ENCODE measurements at places on chromosomes 11 and 22.

DNA sequence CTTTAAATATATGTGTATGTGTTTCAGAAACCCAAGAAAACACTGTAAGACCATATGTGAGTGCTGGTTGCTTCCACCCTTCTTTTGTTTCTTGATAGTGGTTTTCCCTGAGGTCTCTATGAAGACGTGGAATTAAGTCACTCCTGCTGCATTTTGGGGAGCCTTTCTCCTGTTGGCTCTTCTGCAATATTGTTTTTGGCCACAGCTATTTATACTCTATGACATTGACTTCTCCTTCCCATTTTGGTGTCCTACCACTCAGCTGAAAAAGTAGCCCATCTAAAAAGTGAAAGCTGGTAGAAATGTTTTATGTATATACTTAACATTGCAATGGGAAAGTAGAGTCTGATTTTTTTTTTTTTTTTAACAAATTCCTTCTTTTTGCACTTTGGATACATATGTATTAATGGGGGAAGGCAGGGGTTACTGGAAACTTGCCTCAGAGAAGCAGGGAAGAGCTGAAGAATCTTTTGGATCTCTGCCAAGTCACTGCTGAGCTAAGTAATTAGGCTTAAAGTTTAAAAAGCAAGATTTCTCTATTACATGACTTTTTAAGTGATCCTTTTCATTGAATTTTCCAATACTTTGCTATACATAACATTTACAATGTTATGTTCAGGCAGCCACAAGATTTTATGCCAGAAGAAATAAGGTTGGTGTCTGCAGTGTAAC, 1.8 kb downstream of the TTC17 start:
- no peak for DNase-seq

DNA sequence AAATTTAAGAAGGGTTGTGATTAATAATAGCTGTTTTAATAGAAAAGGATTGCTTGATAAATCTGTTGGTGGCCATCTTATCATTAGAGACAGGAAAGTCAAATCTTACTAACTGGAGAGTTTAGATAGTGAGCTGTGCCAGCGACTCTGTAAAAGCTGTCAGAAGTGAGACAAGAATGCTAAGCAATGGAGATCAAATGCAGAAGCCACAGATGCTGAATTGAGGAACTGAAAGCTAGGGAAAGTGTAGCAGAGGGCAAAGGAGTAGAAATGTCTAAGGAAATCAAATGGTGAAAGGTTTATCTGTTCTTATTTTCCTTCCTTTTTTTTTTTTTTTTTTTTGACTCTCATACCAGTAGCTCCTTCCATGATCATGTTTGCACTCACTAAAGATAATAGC, 13.7 kb downstream of the MS4A13 start:
- no peak for DNase-seq

DNA sequence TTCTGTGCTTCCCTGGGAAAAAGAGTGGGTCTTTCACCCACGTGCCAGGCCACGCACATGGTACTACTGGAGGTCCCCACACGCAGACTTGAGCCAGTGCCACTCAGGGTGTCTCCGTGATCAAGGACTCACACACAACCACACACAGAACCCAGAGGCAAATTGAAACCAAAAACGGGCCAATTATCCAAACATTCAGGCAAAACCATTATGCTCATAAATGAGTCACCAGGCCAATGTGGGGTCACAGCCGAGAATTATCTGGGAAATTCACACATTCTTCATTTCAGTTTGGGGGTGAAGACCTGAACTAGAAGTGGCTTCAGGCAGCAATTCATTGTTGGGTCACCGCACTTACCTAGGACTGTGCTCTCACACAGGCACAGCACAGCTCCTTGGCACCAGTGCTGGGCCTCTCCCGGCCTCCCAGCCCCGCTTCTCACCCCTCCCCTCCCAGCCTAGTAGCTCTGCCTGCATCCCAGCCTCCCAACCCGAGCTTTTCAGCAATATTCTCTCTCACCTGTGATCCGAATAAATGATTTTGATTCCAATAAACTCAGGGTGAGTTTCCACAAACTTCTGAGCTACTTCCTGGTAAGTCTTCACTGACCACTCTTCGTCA, 28.0 kb downstream of the ADA2 start:
- DNase-seq, result no peak

GRCh38 chr11:77879218-77879617, 58.3 kb downstream of the AAMDC start:
- no peak for DNase-seq

DNA sequence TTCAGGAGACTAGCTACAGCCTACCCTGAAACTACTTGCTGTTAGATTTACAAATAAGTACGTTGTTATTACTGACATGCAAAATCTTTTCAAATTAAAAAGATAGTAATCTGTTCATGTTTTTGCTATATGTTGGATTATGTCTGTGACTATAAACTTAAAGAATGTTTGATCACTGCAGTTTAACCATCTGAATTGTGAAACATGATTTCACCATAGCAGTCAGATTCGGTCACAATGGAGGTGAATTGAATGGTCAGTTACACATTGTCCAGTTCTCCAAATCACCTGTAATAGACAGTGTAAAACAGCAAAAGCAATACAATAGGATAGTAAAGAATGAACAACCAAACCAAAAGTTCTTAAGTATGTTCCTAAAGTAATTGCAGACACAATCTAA, 43.3 kb downstream of the CCDC83 start:
- DNase-seq, result no peak

- DNase-seq, result no peak
These were observed 155.3 kb downstream of the TBC1D22A start for GRCh38 chr22:46917771-46918101.

GRCh38 chr11:108512708-108513107, 14.5 kb upstream of the POGLUT3 start:
- DNase-seq, result no peak

DNA sequence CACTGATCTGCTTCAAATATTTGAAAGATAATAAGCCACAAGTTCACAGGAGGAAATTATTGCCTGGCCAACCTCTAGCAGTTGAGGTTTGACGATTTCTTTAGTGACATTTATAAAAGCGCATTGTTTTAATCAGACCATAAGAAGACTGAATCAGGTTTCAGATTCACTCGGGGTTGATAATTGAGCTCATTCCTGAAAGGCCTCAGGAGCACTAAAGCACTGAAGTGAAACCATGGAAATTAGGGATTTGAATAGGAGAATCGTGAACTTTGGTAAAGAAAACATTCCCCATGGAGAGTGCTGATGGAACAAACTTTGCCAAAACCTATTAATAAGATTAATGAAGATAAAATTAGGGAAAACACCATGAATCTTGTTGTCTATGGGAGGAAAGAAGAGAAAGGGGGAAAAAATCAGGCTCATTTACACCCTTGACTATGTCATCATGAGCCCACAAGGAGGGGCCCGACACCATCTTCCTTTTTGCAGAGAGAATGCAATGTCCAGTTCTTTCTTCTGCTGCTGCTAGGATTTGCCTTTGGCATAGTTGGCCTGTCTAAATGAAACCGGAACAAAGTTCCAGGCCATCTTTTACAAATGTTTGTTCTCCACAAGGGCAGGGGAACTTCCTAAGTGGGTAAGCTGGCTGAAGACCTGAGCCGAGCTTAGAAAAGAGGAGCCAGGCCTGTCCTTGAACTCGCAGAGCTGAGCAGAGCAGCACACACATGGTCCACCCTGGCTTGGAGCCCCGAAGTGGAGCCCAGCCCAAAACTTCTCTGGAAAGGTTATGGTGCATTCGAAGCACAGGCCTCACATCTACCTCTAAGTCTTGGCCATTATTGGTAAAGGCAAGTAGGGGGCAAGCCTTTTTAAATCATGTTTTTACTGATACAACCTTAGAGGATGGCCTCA, 56.1 kb upstream of the EIF3M start:
- DNase-seq, result no peak

DNA sequence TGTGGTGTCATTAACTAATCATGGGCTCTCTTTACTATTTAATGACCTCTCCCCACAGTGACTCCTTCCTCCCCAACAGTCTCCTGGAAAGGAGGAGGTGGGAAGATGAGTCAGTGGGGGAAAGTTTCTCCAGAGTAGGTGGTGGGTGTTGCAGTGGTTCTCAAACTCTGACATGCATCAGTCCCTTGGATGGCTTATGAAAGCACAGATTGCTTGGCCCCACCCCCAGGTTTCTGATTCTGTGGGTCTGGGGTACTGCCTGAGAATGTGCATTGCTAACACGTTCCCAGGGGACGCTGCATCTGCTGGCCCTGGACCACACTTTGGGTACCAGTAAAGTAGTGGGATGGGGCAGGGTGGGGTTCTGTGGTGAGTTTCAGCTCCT, 9.8 kb downstream of the CD82 start:
- no peak for DNase-seq

- DNase-seq, result no peak
These were observed 43.5 kb upstream of the ZC3H12C start for GRCh38 chr11:110049501-110050200.

DNA sequence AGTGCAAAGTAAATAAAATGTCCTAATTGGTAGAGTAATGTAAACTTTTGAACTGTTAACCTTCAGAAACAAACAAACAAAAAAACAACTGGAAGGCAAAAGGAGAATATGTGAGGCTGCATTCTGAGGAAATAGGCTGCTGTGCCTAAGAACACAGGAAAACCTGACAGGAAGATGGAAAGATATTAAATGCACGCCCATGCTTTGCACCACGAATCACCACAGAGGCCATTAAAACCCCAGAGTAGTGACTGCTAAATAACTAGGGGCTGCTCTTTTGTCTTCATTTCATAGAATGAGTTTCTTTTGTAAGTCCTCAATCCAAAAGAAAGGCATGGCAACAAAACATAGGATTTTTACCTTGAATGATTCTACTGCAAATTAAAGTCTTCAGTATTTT, 436.0 kb downstream of the RAB38 start:
- DNase-seq, result no peak

DNA sequence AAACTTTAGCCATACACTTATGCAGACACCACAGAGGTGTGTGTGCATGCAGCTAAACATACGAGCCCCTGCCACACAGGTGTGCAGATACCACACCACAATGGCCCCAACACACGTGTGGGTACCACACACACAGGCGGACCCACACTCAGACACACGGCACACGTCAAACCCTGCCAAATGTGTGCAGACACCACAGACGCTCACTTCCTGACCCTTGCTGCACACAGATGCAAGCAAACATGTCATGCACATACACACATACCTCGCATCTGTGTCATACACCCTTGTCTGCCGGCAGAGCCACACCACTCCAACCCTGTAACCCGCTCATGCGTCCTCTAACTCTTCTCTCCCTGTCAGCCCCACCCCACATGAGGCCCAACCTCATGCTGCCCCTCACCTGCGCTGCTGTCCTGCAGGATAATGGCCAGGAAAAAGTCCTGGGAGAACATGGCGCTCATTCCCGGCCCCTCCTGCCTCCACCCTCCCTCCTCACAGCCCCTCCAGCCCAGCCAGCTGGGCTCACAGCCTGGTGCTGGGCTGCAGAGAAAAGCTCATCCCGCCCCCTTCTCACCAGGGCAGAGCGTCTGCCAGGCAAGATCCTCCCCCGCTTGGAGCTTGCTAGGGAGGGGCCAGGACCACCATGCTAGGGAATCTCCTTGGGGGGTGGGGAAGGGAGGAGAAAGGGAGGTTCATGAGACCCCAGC, 14.2 kb downstream of the SMPD1 start:
- no peak for DNase-seq

All from SW480 (cell line).